A549 (cell line): ENCODE measurements at places on chromosomes 5 and 9.

- DNase-seq, result no peak
These were observed 32.2 kb downstream of the ZNF131 start for GRCh38 chr5:43152946-43153345.

- DNase-seq, result no peak
These were observed 18.1 kb downstream of the NR6A1 start for GRCh38 chr9:124752967-124753366.

GRCh38 chr9:15268317-15268716, 38.7 kb downstream of the TTC39B start:
- no peak for DNase-seq

DNA sequence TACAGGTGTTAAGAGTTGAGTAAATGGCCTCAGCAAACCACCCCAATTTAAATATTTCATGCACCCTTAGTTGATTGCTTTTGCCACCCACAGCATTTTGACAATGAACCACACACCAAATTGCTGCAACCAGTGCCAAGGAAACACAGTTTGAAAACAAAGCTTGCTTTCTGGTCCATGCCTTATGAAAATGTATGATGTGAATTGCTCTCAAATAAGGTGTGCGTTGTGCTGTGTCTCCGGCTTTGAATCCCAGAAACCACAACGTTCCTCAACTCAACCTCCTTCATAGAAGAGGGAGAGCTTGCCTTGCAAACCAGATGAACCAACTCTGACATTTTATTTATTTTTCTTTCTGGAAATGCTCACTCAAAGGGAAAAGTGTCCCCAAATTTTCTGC, 762.7 kb downstream of the TLE1 start:
- DNase-seq, result no peak

DNA sequence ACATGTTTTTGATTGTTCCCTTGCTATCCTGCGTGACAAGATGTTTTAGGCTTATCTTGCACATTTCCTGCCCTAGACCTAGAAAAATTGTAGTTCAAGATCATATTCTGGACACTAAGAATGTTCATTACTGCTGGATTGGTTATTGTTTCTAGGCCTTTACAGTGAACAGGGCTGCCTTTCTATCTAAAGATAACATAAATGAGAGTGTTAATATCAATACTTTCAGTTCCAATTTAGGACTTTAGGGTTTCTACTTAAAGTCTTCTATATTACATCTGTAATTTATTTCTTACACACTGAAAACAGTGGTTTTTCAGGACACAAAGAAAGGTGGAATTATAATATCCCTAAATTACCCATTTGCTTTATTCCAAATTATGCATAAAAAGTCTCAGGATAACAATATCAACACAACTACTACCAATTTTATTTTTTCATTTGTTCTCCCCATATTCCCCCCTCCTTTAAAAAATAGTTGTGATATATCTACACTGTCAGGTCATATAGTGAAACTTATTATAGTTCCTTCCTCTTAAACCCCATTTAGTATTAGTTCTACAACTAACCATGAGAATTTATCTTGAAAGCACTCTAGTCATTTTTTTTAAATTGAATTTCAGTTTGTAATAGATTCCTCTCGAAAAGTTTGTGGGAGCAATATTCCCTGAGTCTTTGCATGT, 293.9 kb upstream of the RIOK2 start:
- DNase-seq, result no peak

- no peak for DNase-seq
These were observed 246.2 kb downstream of the MAN2A1 start for GRCh38 chr5:109935833-109936490.

- no peak for DNase-seq
These were observed 368.3 kb upstream of the SPATA31A5 start for GRCh38 chr9:60545878-60546385.

DNA sequence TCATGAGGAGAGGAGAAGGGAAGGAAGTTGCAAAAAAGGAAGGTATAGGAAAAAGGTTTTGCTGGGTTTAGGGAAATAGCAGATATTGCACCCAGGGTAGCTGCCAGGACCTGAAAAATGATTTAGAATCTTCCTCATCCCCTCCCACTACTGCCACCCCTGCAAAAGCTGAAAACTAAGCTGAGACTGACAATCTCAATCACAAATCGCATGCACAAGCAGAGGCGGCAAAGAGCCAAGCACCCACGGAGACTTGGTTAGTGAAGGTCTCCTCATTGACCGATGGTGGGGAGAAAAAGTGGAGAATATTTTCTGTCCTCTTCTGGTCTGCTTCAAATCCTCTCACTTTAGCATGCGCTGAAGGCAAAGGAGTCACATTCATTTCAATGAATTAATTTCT, 39.1 kb upstream of the PAM start:
- DNase-seq, result no peak

- DNase-seq, result no peak
These were observed 109.8 kb upstream of the ZNF462 start for GRCh38 chr9:106753155-106753671.

GRCh38 chr5:39998518-39998917, 573.7 kb upstream of the DAB2 start:
- DNase-seq, result no peak

DNA sequence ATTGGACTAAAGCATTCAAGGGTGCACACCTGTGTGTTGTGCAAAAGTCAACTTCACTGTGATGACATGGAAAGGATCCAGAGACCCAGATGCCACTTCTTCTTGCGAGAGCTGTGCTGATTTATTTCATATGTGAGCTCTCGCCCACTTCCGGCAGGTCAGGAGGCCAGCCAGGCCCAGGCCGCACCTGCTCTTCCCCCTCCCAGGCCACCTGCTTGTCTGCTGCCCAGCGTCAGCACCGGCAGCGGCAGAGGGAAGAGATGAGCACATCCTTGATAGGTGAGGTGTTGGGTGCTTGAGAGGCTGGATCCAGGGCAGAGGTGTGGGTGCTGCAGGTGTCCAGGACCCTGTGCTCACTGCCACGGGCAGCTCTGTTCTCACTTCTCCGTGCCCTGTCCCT, 242.9 kb downstream of the FANCC start:
- no peak for DNase-seq

- DNase-seq, result no peak
These were observed 1.4 kb downstream of the DOK3 start for GRCh38 chr5:177508221-177508611.
